ENCODE measurements at places on chromosomes 3 and 15. TPM values are rescaled to one million over a fixed set of nuclear protein-coding genes. Genes with fewer than 3 reads are reported as not detected.

DNA sequence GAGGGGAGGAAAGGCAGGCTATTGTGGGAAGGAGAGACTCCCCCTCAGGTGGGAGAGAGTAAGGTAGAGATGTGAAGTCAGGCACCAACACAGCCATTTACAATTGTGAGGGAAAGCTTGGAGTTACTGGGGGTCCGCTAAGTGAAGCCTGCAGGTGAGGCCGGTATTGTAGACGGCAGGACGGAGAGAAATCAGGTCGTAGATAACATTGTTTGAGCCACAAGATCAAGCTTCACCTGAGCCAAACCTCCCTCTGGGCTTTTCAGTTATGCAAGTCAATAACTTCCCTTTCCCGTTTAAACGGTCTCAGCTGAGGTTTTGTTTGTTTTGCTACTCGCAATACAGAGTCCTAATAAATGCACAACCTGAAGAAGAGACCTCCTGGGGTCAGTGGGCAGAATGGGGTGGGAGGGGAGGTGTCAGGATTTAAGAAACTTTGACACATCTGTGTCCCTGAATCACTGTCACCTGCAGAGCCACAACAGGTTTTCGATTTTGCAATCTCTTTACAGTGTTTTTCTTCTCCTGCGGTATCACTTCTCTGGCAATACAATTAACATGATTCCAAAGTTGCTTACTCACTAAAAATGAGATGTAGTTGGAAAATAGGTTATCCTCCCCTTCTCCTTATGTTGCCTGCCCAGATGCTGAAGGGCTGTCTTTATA is 72.0 kb upstream of the GLCE start:
- peak overlapping the region; percentile 59 for H3K27ac ChIP-seq
- H3K27me3 ChIP-seq, result no peaks in the 10 kb centered on the region
- no peaks in the 10 kb centered on the region for H3K36me3 ChIP-seq
- no peaks in the 10 kb centered on the region for H3K4me1 ChIP-seq
- DNase-seq, result no peak
- H3K4me3 ChIP-seq, result no peak overlapping the region

DNA sequence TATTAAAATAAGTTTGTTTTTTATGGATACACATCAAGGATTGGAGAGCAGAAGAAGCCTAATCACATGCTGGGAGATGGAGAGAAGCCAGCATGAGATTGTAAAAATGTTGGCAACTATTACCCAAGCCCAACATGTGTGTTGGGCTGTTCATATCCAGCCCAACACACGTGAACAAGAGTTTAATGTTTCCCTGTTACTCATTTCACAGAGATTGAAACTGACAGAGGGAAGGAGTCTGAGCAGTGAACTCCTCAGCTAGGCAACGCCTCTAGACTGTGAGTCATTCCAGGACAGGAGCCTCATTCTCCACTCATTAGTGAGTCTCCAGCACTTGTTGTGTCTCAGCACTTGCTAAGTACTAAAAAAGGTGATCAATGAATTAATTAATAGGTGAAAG is 43.2 kb upstream of the CMSS1 start:
- H3K27me3 ChIP-seq, result no peaks in the 10 kb centered on the region
- H3K4me1 ChIP-seq, result no peaks in the 10 kb centered on the region
- no peak overlapping the region for H3K4me3 ChIP-seq
- no peak overlapping the region for H3K27ac ChIP-seq

DNA sequence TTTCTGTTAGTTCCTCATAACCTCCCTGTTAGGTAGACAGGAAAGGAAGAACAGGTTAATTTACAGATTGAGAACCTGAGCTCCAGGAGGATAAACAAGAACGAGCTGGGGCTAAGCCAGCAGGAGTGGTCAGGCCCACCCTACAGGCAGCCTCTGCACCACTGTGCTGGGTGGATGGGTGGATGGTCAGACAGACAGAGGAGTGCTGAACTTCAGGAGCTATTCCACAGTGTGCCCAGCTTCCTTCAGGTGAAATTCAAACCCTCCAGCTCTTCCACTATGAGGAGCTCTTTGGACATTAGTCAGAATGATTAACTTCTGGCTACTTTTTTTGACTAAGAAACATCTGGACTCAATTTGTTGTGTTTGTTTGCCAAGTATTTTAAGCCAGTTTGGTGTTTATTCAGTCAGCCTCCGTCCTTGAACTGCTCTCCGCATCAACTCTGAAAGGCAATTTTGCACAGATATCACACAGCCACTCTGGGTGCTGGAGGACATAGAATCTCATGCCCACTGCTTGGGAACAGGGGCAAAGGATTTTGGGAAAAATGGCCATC is 361.9 kb downstream of the CLSTN2 start:
- H3K27ac ChIP-seq, result no peak overlapping the region
- no peaks in the 10 kb centered on the region for H3K4me1 ChIP-seq
- H3K27me3 ChIP-seq, result no peaks in the 10 kb centered on the region
- H3K36me3 ChIP-seq, result no peaks in the 10 kb centered on the region
- no peak overlapping the region for H3K4me3 ChIP-seq

DNA sequence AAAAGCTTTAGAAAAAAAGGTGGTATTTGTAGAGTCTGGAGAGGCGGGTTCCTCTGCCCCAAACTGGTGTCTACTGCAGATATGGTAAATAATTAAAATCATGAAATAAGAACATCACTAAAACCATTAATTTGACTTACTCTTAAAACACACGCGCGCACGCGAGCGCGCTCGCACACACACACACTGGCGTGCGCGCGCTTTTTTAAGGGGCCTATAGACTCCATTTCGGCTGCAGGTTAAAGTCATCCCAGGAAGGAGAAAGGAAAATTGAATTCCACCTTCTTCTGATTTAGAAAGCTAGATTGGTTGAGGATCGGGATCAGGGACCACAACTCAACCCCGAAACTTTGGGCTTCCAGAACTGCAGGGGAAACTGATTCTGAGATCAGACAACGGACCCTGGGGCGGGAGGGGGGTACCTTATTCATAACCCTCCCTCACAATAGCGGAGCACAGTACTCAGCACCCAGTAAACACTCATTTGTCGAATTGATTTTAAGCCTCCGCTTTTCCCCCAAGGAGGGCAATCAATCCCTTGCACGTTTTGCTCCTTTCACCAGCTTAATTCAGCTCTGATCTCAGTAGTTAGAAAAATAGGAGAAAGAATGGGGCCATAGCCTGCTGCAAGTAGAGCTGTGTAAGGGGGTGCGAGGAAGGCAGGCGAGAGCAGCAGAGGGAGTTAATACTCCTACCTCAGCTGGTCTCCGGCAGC is 509 bp upstream of the LRRC3B start:
- peak overlapping the region; percentile 68 for H3K4me3 ChIP-seq
- H3K4me1 ChIP-seq, result no peaks in the 10 kb centered on the region
- H3K27me3 ChIP-seq, result peaks cover 26% of the 10 kb centered on the region
- DNase-seq, result no peak
- no peak overlapping the region for H3K27ac ChIP-seq
- H3K36me3 ChIP-seq, result no peaks in the 10 kb centered on the region

GRCh38 chr3:141233457-141234161 is 2.0 kb downstream of the PXYLP1 start:
- no peak overlapping the region for H3K27ac ChIP-seq
- no peaks in the 10 kb centered on the region for H3K4me1 ChIP-seq
- DNase-seq, result no peak
- H3K4me3 ChIP-seq, result no peak overlapping the region

DNA sequence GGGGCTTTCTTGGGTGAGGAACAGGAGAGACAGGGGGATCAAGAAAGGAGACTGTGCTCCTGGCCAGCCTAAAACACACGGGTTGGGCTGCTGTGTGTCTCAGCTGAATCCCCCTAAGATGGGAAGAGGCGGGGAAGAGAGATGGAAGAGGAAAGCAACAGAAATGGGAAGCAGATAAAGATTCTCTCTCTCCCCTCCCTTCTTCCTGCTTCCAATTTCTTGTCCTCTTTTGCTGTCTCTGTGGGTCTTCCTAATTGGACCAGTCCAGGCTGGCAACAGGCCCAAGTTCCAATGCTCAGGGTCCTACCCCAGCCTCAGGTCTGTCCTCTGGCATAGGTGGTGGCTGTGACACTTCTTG is 7.1 kb downstream of the ISLR2 start:
- peaks cover 36% of the 10 kb centered on the region for H3K27me3 ChIP-seq
- H3K27ac ChIP-seq, result no peak overlapping the region
- no peak for DNase-seq
- H3K4me3 ChIP-seq, result no peak overlapping the region

GRCh38 chr3:64816355-64816754 is 128.6 kb upstream of the ADAMTS9 start:
- peaks cover 2% of the 10 kb centered on the region for H3K4me1 ChIP-seq
- H3K27ac ChIP-seq, result no peak overlapping the region
- DNase-seq, result no peak

DNA sequence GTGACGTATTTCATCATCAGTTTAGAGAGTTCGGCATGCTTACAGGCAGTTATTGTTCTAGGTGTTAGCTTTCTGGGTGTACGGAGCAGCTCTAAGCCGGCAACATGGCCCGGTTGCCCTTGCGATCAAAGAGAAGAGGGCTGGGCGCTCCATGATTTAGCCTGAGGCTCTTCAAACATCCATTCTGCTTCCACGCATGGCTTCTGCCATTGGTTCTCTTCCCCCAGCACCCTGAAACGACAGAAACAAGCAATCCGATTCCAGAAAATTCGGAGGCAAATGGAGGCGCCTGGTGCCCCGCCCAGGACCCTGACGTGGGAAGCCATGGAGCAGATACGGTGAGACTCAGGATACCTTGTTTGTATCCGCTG is 574 bp downstream of the NGRN start:
- peak overlapping the region; percentile 95 for H3K27ac ChIP-seq
- no peaks in the 10 kb centered on the region for H3K4me1 ChIP-seq
- no peaks in the 10 kb centered on the region for H3K27me3 ChIP-seq
- peak overlapping the region; percentile 88 for H3K4me3 ChIP-seq

DNA sequence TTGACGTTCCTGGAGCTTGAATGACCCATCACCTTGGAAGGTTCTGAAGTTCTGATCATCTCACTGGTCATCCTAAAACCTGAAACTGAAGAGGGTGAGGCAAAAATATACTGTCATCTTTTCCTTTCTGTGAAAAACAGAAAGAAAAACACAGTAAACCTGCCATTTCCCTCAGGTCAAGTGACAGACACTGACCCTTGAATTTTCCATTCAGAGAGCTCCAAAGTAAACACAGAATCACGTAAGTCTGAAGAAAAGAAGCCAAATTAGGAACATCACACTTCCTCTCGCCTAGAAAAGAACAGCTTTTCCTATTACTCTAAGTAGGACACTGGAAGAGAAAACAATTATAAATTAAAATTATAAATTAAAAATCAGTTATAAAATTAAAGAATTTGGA is 78.7 kb upstream of the TGFBR2 start:
- H3K36me3 ChIP-seq, result no peaks in the 10 kb centered on the region
- peak overlapping the region; percentile 26 for H3K27ac ChIP-seq
- no peaks in the 10 kb centered on the region for H3K4me1 ChIP-seq
- no peak for DNase-seq

DNA sequence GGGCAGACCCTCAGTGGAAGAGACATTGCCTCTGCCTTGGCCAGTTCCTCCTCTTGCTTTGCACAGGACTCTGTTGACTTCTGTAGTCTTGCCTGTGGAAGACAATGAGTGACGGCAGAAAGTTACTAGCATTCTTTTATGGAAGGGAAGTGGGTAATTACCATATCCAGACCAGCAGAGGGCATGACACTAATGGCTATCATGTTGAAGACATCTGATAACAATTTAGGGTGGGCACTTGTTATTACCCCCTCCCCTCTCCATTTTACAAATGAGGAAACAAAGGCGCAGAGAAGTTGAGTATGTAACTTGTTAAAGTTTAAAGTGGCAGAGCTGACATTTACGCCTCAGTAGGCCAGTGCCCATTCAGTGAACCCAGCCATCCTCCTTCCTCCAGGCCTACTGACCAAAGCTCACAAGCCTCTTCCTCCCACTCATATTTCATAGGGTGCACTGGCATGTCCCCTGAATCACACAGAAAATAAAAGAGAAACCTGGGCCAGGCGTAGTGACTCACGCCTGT is 48.2 kb upstream of the FMN1 start:
- H3K27me3 ChIP-seq, result no peaks in the 10 kb centered on the region
- no peaks in the 10 kb centered on the region for H3K4me1 ChIP-seq
- H3K4me3 ChIP-seq, result no peak overlapping the region
- H3K36me3 ChIP-seq, result no peaks in the 10 kb centered on the region
- H3K27ac ChIP-seq, result peak overlapping the region; percentile 40

- no peaks in the 10 kb centered on the region for H3K36me3 ChIP-seq
- H3K27me3 ChIP-seq, result no peaks in the 10 kb centered on the region
- H3K4me1 ChIP-seq, result no peaks in the 10 kb centered on the region
- no peak for DNase-seq
- H3K4me3 ChIP-seq, result no peak overlapping the region
- no peak overlapping the region for H3K27ac ChIP-seq
These were observed 86.8 kb upstream of the CMSS1 start for GRCh38 chr3:99730870-99731269.

DNA sequence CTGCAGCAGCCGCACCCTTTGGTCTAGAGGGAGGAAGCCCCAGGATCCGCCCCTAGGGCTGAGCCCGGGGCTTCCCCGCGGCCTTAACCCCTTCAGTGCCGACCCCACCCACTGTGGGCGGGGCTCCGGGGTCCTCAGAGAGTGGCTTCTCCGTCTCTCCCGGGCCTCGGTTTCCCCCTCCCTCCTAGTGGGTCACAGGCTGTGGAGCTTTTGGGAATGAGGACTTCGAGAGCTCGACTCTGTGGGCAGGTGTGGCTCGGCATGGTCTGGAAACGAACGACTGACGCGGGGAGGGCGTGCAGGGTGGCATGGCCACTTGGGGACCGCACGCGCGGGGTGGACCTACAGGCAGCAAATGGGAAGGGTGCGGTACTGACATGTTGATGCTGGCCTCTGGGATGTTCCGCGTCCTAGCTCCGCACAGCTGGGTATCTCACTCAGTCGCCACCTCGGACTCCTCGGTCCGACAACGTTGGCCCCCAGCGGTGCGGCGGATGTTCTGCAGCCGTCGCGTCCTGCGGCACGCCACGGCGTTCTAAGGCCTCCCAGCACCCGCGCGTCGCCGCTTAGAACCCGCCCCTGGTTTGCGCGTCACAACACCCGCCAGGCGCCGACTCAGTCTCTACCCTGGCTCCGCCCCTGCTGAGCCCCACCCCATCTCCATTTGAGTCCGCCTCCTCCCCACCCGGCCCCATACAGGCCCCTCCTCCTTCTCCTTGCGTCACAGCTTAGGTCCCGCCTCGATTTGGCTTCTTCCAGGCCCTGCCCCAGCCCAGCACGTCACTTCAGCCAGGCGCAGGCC is at the start of the genes HYAL3 and NAA80:
TSS of gene HYAL3 (minus strand) at position 570 of the 802 bp plus-strand sequence. CDS start 3,803 bp downstream, outside the sequence.
TSS of gene NAA80 (minus strand) at position 570 of the 802 bp plus-strand sequence. CDS start 1,942 bp downstream, outside the sequence.
- H3K4me3 ChIP-seq, result peak within 1 kb of the TSS; percentile 62
- H3K27me3 ChIP-seq, result no peaks in the 10 kb centered on the region
- DNase-seq, result peak; percentile 99
- H3K4me1 ChIP-seq, result peaks cover 11% of the 10 kb centered on the region
- peak within 1 kb of the TSS; percentile 94 for H3K27ac ChIP-seq

DNA sequence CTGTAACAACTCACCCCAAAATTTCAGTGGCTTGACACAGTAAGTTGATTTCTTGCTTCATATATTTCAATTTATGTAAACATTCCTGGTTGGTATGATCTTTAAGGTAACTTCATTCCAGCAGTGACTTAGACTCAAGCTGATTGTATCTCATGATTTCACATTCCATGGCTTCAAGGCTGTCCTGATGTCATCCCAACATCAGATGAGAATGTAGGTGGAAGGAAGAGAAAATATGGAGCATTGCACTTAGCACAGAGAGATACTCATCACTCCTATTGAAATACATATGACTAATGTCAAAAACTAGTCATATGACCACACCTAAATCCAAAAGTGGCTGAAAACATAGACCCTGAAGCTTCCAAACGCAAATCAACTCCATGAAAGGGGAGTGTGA is 793.8 kb downstream of the TBL1XR1 start:
- no peak overlapping the region for H3K27ac ChIP-seq
- H3K36me3 ChIP-seq, result no peaks in the 10 kb centered on the region
- H3K27me3 ChIP-seq, result no peaks in the 10 kb centered on the region
- DNase-seq, result no peak

Gene LRRC31
- total RNA-seq, result 0.29 TPM

Gene ZNF445
- 7.2 TPM for total RNA-seq

Gene ZNF501
- total RNA-seq, result 4.9 TPM

Gene ACTC1
- total RNA-seq, result 1.6 TPM
